ENCODE measurements at places on chromosomes 12 and 14.

GRCh38 chr12:18723752-18724151, 14.1 kb downstream of the PLCZ1 start:
- DNase-seq: peak; percentile 59

GRCh38 chr12:81084811-81085350, 7.0 kb downstream of the ACSS3 start:
- DNase-seq: no peak

GRCh38 chr14:76710056-76711010, 50.9 kb upstream of the VASH1 start:
- DNase-seq: no peak

DNA sequence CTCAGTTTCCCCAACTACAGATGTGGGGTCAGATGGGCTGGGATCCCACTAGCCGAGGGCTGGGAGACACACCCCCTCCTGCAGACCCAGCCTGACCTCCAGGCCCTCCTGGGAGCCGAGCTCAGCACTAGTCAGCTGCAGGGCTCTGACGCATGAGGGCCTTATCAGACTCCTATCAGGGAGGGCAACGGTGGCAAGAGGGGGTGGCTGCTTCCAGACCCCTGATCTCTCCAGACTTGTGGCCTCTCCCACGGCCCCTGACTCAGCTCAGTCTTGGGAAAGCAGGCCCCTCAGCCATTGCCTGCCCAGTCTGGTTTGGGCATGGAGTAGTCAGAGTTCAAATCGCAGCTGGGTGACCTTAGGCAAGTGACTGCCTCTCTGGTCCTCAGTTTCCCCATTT, 2.5 kb downstream of the RASAL1 start:
- DNase-seq: no peak

- no peak for DNase-seq
These were observed 12.8 kb downstream of the CHST11 start for GRCh38 chr12:104469523-104469922.

- no peak for DNase-seq
These were observed 101.1 kb downstream of the C12orf75 start for GRCh38 chr12:105431537-105432100.

GRCh38 chr12:91896286-91897024, 249.2 kb downstream of the BTG1 start:
- DNase-seq: no peak

DNA sequence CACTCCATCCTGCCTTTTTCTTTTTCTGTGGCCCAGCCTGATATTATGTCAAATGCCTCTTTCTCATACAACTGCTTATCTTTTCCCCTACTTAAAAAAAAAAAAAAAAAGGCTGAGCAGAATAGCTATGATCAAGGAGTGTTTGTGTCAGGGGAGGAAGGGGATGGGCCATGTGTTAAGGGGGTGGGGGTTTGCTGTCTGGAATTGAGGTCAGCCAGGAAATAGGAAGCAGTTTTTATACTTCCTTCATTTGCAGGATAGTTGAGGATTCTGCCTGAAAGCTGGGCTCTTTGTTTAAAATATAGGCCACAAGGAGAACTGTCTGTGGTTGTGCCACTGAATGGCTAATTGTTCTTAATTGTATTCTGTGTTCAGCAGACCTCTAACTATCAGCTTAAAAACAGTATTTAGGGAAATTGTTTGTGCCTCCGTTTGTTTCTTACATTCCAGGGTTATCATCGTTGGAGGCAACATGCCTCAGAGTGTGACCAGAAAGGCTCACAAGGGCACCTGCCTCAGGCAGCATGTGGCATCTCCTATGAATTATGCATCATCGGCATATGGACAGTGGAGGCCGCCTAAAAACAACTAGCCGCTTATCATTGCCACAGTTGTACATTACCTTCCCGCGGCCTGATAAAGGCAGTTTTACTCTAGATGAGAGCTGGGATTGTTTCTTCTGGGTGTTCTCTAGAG, 96.0 kb downstream of the SRGAP1 start:
- no peak for DNase-seq

GRCh38 chr12:58452546-58452945, 467.8 kb downstream of the LRIG3 start:
- no peak for DNase-seq

DNA sequence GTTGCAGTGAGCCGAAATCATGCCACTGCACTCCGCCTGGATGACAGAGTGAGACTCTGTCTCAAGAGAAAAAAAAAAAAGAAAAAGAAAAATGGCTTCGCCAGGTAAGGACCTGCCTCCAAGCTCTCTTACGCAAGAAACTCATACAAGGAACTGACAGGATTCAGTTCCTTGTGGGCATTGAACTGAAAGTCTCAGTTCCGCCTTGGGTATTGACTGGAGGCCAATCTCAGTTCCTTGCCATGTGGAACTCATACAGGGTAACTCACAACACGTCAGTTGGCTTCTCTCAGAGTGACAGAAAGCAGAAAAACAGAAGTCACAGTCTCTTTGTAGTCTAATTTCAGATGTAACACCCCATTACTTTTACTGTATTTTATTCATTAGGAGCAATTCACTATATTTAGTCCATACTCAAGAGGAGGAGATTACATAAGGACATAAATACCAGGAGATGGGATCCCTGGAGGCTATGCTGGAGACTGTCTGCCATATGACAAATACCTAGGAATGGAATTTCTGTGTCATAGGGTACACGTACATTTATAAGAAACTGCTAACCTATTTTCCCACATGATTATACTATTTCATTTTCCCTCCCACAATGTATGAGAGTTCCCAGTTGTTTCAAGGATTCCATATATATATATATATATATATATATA, 11.4 kb upstream of the NOPCHAP1 start:
- DNase-seq: no peak

- DNase-seq: no peak
These were observed 62.8 kb upstream of the FOXN3 start for GRCh38 chr14:89479802-89480201.

- no peak for DNase-seq
These were observed 14.5 kb downstream of the FOXG1 start for GRCh38 chr14:28780843-28781820.

DNA sequence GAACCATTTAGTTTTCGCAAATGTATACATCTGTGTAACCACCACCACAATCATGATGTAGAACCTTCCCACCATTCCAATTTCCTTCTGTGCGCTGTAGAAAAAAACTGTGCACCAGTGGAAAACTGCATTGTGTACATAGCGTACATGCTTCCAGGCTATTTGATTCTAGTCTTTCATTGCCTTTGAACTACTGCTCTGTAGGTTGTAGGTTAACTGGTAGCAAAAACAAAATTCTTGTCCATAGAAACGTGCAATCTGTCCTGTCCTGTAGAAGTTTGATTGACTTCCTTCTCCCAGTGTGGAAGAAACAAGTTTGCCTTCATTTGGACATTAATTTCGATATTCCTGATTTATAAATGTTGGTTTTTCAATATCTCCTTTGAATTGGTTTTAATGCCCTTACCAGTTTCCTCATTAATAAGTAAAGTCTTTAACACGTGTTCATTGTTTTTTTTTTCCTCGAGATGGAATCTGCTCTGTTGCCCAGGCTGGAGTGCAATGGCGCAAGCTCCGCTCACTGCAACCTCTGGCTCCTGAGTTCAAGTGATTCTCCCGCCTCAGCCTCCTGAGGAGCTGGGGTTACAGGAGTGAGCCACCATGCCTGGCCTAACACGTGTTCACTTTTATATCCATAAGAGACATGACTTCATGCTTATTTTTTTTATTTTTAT, 3.6 kb upstream of the ISM2 start:
- no peak for DNase-seq

- no peak for DNase-seq
These were observed 22.5 kb downstream of the SLC35E3 start for GRCh38 chr12:68768431-68768939.

DNA sequence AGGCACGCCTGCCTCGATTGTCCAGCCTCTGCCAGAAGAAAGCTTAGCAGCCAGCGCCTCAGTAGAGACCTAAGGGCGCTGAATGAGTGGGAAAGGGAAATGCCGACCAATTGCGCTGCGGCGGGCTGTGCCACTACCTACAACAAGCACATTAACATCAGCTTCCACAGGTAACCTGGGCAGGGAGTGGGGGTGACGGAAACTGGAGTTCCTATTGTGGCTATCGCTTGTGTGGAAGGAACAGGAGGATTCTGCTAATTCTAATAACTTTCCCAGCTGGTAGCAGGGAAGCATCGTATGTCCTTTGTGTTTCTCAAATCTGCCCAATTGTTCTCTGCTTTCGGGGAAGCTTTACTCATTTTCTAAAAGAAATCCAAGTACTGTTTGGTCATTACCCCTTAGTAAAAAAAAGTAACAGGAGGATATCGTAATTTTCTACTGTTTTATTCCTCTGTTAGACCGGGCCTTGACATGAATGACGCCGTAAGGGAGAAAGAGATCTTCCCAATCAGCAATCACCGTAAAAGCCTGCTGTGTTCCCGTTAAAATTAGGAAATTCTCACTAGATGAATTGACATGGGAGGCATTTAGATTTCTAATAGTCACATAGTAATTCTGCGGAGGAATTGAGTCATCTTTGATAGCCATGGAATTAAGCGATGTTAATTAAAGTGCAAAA, 449 bp downstream of the THAP2 start:
- DNase-seq: no peak

GRCh38 chr14:68039593-68039992, 220.0 kb downstream of the RAD51B start:
- no peak for DNase-seq

- DNase-seq: no peak
These were observed 3.0 kb downstream of the EVL start for GRCh38 chr14:100067971-100068959.

DNA sequence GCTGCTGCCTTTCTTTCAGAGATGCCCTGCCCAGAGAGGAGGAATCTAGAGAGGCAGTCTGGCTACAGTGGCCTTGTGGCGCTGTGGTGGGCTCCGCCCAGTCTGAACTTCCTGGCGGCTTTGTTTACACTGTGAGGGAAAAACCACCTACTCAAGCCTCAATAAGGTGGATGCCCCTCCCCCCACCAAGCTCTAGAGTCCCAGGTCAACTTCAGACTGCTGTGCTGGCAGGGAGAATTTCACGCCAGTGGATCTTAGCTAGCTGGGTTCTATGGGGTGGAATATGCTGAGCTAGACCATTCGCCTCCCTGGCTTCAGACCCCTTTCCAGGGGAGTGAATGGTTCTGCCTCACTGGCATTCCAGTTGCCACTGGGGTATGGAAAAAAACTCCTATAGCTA, 25.6 kb downstream of the SPATA7 start:
- no peak for DNase-seq

DNA sequence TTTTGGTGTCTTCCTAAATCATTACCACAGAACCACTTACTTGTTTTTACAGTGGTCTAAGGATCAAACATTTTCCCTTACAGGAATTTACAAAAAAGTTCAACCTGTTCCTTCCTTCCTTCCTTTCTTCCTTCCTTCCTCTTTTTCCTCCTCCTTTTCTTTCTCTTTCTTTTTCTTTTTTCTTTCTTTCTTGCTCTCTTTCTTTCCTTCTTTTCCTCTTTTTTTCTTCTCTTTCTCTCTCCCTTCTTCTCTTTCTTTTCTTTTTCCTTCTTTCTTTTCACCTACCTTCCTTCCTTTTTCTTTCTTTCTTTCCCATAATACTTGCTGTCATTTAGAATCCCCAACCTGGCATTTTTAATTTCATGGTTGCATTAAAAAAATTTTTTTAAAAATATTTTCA, 59.2 kb upstream of the PPP4R3A start:
- DNase-seq: no peak

DNA sequence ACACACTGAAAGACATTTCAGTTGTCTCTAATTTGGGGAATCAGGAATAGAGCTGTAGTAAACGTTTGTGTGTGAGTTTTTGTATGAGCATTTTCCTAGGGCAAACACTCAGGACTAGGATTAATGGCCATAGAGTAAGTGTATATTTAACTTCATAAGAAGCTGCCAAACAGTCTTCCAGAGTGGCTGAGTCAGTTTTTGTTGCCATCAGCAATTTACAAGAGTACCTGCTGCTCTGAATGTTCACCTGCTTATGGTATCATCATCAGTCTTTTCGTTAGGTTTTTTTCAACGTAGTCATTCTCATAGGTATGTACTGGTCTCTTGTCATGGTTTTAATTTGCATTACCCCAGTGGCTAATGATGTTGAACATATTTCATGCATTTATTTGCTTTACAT, 30.6 kb upstream of the TRHDE start:
- DNase-seq: no peak

- DNase-seq: no peak
These were observed 32.9 kb downstream of the CALM1 start for GRCh38 chr14:90429754-90430153.

DNA sequence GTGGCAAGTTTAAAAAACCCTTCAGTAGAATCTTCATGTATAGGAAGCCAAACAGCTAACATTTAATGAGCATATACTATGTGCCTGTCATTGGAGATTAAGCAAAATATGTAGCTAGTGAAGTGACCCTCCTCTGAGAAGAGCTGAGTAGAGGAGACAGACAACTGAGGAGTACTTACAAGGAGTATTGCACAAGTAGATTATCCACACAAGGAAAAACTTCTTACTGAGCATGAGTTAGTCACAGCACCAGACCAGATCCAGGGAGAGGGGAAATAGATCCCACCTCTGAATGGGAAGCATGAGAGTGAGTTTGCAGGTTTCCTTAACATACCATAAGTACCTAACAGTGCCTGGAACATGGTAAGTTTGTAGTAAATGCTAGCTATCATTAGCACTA, 33.0 kb downstream of the FRMD6 start:
- DNase-seq: no peak

- DNase-seq: no peak
These were observed 167.1 kb upstream of the NOS1 start for GRCh38 chr12:117528538-117528937.

DNA sequence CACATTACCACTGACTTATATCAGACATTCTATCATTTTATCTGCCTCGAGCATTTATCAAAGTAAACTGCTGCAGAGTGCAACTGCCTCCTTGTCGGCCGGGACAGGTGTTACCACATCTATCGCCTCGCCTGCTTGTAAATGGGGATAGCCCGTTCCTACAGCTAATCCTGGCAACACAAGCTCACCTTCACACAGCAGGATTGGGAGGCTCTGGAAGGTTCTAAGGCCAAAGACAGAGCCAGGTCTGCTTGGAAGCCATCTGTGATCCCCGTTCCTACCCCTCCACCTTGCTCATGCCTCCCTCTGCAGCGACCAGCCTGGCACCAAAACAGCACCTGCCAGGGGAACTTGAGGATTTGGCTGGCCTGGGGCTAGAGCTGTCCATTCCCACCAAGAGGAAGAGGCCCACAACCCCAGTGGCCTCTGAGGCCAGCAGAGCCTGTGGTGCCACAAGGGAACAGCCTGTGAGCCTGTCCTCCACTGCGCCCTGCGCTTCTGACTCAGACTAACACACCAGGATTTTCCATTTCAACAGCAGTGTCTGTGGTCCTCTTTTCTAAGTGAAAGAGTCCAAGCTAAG, 114.8 kb upstream of the DIO3 start:
- DNase-seq: no peak

- DNase-seq: no peak
These were observed 879.5 kb downstream of the DIO2 start for GRCh38 chr14:79331830-79332229.

- peak; percentile 37 for DNase-seq
These were observed 91.9 kb downstream of the TMEM30B start for GRCh38 chr14:61188978-61189808.

GRCh38 chr14:67557656-67558055, 24.6 kb downstream of the PLEKHH1 start:
- DNase-seq: no peak
